ENCODE measurements at places on chromosomes 3 and 15. TPM values are rescaled to one million over a fixed set of nuclear protein-coding genes. Genes with fewer than 3 reads are reported as not detected.

The FBXL2 gene
- total RNA-seq = 0.19 TPM

The ARPC4 gene
- total RNA-seq = 80.2 TPM

The GPR171 gene
- total RNA-seq = 0.27 TPM

The KBTBD12 gene
- total RNA-seq = 20.6 TPM

The IP6K2 gene
- total RNA-seq = 27.8 TPM

The TTC21A gene
- 0.92 TPM for total RNA-seq

The UROC1 gene
- total RNA-seq = 0.08 TPM

The C3orf20 gene
- not detected for total RNA-seq

The ZNF501 gene
- total RNA-seq = 1.6 TPM

The NAA80 gene
- total RNA-seq = 9.7 TPM

The IL17RD gene
- total RNA-seq = 1.6 TPM

All from psoas muscle (tissue), 8 donors.